ENCODE measurements at places on chromosomes 1 and 21.

GRCh38 chr1:77642196-77642595 lies 40.3 kb downstream of the ZZZ3 start:
- no peak for DNase-seq

- no peak for DNase-seq
Measured at GRCh38 chr1:44220001-44220751, 6.9 kb downstream of the DMAP1 start.

- DNase-seq = no peak
Measured at GRCh38 chr1:84833194-84833593, 59.8 kb downstream of the LPAR3 start.

DNA sequence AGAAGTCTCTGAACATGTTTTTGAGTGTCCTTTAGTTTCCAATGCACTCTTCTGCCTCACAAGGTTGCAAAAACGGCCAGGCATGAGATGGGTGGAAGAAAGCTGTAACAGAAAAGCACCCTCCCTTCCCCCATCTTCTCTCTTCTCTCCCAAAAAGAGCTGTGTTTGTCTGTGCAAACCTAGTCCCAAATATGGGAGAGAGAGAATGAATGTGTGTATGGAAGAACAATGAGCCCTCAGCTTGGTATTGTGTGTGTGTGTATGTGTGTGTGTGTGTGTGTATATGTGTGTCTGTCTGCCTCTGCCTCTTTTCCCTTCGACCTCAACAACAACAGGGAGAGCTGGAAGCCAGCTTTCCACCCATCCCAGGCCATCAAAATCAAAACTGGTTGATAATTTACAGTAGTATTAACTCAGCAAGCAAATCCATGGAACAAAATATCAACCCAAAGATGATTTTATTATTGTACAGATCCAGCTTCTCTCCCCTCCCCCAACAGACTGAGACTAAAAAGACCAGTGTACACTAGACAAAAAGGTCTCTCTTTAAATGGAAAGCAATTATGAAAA lies 1.8 kb downstream of the RERE start:
- peak; percentile 15 for DNase-seq

- no peak for DNase-seq
Measured at GRCh38 chr1:36306210-36306901, at the start of gene SH3D21. Gene SH3D21 (plus strand): TSS chr1:36306368. CDS start chr1:36306421, 53 bp downstream.

DNA sequence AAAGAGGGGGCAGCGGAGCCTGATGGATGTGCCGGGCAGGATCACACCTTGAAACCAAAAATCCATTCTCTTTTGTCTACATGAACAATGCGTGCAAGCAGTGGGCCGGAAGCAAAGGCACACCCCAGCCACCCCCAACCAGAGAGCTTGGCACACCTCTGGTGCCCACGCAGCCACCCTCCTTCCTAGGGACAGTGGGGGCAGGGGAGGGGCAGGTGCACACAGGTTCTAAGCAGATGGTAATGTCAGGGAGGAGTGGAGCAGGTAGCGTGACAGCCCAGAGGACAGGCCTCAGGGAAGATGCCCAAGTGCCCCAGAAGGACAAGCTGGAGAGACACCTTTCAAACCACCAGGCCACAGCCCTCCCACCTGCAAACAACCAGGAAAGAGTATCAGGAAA lies 36.5 kb downstream of the SYF2 start:
- DNase-seq = no peak

DNA sequence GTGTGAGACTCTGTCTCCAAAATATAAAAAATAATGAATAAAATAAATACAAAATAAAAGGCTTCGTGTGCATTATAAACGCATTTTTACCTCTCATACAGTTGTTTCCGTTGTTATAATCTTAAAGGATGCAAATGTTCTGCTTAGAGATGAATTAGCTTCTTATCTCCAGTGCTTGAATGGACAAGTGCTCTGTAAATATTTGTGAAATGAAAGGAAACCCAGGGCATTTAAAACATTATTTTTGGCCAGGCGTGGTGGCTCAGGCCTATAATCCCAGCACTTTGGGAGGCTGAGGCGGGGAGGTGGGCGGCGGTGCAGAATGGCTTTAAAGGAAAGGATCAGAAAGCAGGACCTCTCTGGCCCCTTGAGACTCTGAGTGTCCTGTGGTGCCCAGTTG lies 94.5 kb downstream of the HUNK start:
- DNase-seq = no peak

DNA sequence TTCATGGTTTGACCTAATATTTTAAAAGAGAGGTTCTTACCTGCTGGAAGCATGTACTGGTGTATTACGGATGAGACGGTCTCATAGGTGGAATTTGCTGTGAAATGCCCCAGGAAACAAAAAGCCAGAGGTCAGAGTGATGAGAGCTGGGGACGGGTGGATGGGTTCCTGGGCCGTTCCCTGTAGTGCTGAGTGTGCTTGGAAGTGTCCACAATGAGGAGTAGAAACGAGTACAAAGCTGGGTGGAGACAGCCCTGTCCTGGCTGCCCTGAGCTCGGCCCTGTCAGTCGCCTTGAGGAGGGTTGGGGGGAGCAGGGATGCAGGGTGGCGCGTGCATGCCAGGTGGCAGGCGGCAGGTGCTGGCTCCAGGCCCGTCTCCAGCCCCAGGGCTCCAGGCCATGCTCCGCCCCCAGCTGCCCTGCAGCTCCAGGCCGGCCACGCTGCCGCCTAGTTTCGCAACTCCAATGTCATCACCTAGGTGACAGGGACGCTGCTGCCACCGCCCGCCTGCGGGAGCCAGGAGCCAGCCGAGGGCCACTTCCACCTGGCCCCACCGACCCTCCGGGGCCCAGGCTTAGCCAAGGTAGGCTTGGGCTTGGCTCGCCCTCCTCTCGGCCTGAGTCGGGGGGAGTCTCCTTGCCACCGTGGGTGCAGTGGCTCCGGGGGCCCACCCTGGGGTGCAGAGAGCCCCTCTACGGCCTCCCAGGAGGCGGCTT lies 16.4 kb downstream of the TP73 start:
- peak; percentile 68 for DNase-seq

DNA sequence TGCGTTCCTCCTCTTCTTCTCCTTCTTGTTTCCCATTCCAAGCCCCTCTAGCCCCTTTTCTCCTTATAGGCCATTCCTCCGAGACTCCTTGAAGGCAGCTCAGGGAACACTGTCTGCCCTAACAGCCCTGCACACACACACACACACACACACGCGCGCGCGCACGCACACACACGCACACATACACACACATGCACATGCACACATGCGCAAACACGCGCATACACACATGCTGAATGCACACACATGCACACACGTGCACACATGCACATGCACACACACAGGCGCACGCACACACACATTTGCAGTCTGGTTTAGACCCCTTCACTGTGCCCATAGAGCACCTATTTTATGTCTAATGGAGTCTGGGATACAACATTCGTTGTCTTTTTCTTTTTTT lies 17.8 kb upstream of the CNTN2 start:
- DNase-seq = no peak

GRCh38 chr1:35691080-35691479 lies 27.6 kb downstream of the C1orf216 start:
- DNase-seq = no peak

GRCh38 chr1:176949033-176949662 lies 215.4 kb downstream of the ASTN1 start:
- DNase-seq = peak; percentile 40

- DNase-seq = peak; percentile 50
Measured at GRCh38 chr1:171801487-171801891, 20.0 kb downstream of the METTL13 start.

- peak; percentile 81 for DNase-seq
Measured at GRCh38 chr1:36349241-36349671, 25.8 kb upstream of the EVA1B start.

GRCh38 chr1:16021681-16022080 lies at the start of gene CLCNKA:
Gene CLCNKA (plus strand): TSS chr1:16022036. CDS start chr1:16022620, 584 bp downstream.
- DNase-seq = no peak

- no peak for DNase-seq
Measured at GRCh38 chr1:200373811-200374231, 36.0 kb downstream of the ZNF281 start.
